ENCODE measurements at places on chromosomes 4 and X.

DNA sequence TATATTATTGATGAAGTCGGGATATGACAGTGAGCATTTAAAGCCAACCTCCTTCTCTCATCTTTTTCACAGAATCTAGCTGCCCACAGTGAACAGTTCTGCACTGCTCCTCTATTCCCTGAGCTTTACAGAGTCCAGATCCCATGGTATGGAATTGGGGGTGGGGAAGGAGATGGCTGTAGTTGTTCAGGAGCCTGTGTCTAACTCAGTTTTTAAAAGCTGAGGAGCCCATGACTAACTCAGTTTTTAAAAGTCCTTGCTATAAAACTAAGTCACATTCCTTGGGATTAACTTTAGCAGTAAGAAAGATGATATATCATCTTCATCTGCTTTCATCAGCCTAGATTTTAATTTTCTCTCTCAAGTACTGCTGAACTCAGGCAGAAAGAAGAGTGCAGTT, 96.4 kb upstream of the STIM2 start:
- peak; percentile 50 for DNase-seq

GRCh38 chr4:38601244-38601915, 62.6 kb upstream of the KLF3 start:
- DNase-seq, result peak; percentile 55

- no peak for DNase-seq
These were observed 214.5 kb downstream of the KCNIP4 start for GRCh38 chr4:21733894-21734630.

- no peak for DNase-seq
These were observed 299.3 kb downstream of the FBXW7 start for GRCh38 chr4:152236519-152237056.

GRCh38 chr4:140595065-140595464, 26.3 kb upstream of the UCP1 start:
- DNase-seq, result no peak

- DNase-seq, result no peak
These were observed 90.2 kb downstream of the C4orf51 start for GRCh38 chr4:145770124-145770523.

DNA sequence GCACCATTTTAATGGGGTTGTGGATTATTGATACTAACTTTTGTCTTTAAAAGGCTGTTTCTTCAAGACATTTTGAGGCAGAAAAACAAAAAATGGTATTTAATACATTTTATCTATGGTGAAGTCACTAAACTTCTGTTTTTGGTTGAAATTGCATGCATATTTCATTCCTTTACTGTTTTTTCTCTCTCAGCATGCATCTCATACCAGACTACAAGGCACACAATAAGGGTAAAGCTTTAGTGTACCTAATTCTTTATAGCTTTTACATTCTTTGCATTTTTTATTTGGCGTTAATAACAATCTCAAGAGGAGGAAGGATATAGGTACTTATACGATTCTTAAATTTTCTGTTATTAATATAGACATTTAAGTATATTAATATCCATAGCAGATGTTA, 151.0 kb upstream of the DKK2 start:
- DNase-seq, result peak; percentile 13
